Lung (tissue), 17 donors: ENCODE measurements at places on chromosomes 7 and 10. TPM values are rescaled to one million over a fixed set of nuclear protein-coding genes. Genes with fewer than 3 reads are reported as not detected.

ZNF438 gene
- 19.2 TPM for polyA plus RNA-seq

BTBD16 gene
- 0.73 TPM for polyA plus RNA-seq

IKZF1 gene
- polyA plus RNA-seq = 16.3 TPM

AGR2 gene
- polyA plus RNA-seq = 137 TPM

GRCh38 chr7:156907656-156908055, 14.7 kb upstream of the LMBR1 start:
- DNase-seq = no peak

DNA sequence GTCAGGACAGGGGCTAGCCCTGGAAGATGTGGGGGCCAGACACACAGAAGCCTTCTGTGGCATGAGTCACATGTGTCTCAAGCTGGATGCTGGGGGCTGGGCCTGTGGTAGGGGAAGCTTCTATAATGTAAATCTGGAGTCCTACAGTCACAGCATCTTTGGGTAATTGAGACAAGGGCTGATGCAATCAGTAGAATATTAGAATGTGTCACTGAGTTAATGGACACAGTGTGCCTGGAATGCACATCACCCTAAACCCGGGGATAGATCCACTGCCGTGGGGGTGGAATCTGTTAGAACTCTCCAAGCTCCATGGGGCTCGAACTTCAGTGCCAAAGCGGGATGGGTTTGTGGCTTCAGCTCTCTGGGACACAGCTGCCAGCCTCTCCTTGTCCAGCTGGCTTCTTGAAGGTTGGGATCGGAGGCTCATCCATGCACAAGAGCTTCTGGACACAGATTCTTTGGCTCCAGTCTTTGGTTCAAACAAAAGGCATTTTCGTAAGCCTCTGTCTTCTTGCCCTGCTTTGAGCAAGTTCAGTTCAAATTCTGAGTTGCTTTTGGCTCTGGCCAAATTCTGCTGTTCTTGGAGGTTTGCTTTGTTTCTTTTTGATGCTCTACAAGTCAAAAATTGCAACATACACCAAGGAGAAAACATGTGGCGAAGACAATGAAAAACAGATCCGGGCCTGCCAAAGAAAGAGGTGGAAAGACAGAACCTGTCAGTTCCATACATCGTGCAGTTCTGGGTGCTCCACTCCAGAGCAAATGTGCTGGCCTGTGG, 194.8 kb upstream of the ZNF32 start:
- DNase-seq = no peak

DNA sequence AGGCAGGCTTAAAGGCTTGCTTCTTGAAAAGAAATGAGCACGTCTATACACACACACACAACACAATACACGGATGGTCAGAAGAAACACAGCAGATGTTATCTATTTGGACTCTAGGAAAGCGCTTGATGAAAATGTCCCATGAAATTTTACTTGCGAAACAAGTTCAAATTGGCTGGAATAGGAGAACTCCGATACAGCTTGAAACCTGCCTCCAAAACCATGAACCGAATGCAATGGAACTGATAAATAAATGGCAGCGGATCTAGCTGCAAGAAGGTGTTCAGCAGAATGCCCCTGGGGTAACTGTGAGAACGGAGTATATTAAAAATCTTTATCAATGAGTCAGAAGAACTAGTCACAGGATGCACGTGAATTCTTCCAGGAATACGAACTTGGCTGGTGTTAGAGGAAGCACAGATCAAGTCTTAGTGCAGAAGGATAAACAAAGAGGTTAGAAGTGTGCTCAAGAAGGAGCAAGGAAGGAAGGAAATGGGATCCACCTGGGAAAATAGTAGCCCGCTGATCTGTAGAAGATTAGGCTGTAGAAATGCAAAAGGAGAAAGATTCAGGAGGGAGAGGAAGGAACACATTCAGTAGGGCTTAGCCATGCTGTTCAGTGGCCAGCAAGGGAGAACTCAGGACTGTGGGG, 142.0 kb upstream of the PRKCQ start:
- DNase-seq = peak; percentile 27

DNA sequence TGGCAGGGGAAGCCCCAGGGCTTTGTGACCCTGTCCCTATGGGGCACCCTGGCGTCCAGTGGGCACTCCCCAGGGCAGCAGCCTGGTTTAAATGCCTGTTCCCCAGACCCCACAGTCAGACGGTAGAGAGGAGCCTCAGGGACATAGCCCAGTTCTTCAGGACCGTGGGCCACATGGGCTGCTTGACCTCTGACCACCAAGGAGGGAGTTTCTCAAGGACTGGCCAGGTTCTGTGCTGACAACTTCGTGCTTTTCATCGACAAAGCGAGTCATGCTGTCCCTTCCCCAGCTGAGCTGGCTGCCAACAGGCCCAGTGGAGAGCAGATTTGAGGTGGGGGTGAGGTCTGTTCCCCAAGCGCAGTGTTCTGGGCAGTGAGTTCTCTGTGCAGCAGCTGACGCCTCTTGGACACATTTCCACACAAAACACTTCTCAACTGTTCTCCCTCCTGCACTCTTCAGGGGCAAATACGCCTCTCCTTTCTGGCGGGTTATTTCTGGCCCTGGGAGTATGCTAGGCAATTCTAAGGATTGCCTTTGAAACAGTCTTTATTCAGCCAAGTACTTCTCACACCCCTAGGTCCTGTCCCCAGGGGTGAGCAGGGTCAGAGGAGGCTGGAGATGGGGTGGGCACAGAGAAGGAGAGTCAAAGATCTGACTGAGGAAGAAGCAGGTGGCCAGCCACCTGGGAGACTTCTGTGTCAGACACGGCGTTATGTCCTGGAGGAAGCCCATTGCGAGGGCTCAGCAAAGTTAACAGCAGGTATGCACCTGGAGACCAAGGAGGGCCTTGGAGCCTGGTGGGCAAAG, 57.3 kb upstream of the CAMK2B start:
- DNase-seq = no peak

- no peak for DNase-seq
These were observed 3.8 kb upstream of the TMEM140 start for GRCh38 chr7:135143885-135144668.

DNA sequence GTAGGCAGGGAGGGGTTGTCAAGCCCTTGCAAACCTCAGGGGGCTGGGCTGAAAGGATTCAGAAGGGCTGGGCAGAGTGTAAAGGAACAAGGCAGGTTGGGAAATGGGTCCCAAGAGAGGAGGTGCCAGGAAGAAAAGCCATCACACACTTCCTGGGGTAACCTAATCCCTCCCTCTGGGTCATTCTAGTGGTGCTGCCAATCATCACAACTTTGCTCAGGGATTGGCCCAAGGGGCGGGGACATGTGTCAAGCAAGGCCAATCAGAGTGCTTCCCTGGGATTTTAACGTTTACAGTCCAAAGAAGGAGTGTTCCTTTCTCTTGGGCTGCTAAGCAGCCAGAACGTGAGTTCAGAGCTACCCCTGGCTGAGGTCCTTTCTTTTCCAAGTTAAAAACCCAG, 57.1 kb upstream of the NPTX2 start:
- no peak for DNase-seq

GRCh38 chr7:99126921-99127553, 16.9 kb downstream of the SMURF1 start:
- DNase-seq = no peak

- no peak for DNase-seq
These were observed 32.4 kb upstream of the VKORC1L1 start for GRCh38 chr7:65840446-65840845.

GRCh38 chr10:52952391-52953055, 179.9 kb upstream of the MBL2 start:
- peak; percentile 87 for DNase-seq

GRCh38 chr10:110547139-110547761, 20.2 kb upstream of the SMC3 start:
- DNase-seq = peak; percentile 85

- DNase-seq = no peak
These were observed 13.6 kb downstream of the DGKB start for GRCh38 chr7:14888962-14889361.

- no peak for DNase-seq
These were observed 41.8 kb downstream of the APBB1IP start for GRCh38 chr10:26479766-26480492.

DNA sequence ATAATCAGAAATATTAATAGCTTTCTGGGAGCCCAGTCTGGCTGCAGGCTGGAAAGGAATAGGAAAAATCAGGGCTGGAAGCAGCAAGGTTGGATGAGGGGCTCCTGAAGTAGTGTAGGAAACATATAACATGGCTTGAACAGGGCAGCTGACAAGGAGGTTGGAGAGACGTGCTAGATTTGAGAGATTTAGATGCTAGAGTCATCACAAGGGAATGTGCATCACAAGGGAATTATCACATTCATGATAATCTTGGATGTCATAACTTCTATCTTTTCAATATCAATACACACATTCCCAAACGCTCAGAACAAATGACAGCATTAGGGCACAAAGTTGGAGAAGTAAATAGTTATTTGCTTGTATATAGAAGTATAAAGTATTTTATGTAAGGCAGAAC, 120.9 kb upstream of the EGFR start:
- no peak for DNase-seq

DNA sequence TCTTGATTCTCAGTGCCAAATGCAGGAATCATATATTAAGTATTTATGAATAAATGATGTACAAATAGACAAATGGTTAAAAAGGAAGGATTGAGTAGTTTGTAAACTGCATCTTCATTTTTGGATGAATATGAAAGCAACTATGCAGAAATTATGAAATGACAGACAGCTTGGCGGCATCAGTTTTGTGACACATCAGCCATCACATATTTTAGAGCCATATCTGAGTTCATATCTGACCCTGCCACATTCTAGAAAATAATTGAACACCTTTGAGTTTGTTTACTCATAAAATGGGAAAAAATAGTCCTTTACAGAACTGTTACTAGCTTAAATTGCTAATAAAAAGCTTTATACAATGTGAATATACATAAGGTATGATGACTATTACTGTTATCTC, 448.2 kb downstream of the KIF20B start:
- no peak for DNase-seq
